ENCODE measurements at places on chromosomes 3 and 15.

DNA sequence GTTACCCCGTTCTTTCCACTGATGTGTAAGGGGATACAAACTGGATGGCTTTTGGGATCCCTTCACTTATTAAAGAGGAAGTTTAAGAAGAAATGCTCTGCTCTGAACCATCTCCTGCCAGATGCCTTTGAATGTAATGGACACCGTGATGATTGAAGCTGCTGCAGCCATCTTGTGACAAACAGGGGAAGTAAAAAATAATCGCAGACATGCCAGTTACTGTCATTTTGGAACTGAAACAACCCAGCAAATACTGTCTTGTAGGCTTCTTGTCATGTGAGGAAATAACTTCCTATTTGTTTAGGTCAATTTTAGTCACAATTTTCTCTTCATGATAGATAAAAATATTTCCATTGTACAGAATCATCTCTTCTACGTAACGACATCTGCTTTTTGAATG, 224.0 kb downstream of the CHL1 start:
- no peak for DNase-seq

DNA sequence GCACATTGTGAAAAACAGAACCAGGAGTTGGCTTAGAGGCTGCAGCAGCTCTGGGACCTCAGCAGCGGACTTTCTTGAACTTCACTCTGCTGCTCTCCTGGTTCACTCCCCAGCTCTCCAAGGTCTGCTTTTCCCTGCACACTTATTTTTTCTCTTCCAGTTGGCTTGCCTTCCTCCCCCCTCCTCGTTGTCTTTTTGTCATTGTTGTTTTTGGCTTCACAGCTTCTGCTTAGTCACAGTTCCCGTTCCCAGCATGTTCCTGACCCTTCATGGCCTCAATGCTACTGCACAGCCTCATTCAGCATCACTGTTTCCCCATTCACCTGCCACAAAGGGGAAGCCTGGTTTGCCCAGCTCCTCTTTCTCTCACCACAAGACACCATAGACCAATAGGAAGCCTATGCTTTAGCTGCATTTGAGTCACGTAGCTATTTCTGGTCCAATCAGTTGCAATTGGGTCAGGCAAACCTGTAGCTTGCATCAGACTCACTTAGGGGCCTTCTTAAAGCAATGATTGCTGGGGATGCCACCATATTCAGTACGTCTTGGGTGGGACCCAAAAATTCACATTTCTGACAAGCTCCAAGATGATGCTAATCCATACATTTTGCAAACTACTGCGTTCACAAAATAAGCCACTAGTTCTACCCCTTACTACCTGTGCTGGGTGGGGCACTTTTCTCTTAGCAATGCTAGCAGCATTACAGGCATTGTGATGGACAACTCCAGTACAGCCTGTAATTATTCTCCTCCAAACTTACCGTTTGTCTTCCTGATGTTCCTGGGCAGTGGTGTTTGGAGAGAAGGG, 7.8 kb upstream of the SUMF1 start:
- DNase-seq = no peak

GRCh38 chr15:99359769-99360168, 108.5 kb downstream of the LRRC28 start:
- no peak for DNase-seq

- no peak for DNase-seq
Measured at GRCh38 chr3:127799476-127800222, 22.7 kb downstream of the MGLL start.
